ENCODE measurements at places on chromosomes 1 and 21.

GRCh38 chr1:226804907-226805759 lies 65.3 kb upstream of the PSEN2 start:
- DNase-seq, result no peak

DNA sequence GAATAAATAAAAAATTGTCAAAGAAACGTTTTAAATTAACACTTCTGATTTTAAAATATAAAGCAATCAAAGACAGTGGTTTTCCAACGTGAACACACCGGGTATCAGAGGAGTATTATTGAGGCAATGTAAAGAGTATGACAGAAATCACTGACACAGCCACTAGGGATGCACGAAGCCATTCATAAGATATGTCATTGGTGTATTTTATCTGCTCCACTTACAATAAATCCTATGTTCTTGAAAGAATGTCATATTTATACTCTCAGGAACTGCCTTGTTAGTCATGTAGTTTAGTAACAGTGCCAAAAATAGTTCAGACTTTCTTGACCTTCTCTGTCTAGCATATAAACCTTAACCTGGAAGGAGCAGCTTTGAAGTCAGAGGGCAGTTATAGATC lies 835.0 kb upstream of the NCAM2 start:
- DNase-seq, result no peak

DNA sequence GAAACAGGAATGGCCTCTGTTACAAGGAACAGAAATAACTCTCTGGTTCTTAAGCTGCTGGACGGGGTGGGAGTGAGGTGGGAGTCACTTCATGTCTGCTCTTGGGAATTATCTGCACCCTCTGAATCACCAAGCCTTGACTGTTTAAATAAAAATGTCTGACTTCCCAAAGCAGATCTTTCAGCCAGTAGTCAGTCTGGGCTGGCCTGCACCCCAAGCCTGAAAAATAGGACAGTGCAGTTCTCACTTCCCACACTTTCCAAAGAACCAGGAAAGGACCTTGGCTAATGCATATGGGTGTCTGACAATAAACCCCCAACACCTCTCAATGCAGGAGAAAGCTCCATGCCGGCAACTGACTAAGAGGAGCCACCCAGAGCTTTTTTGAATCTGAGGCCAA lies 796 bp downstream of the S100A7 start:
- no peak for DNase-seq

GRCh38 chr1:47587891-47588582 lies 150.2 kb downstream of the FOXD2 start:
- DNase-seq, result no peak

DNA sequence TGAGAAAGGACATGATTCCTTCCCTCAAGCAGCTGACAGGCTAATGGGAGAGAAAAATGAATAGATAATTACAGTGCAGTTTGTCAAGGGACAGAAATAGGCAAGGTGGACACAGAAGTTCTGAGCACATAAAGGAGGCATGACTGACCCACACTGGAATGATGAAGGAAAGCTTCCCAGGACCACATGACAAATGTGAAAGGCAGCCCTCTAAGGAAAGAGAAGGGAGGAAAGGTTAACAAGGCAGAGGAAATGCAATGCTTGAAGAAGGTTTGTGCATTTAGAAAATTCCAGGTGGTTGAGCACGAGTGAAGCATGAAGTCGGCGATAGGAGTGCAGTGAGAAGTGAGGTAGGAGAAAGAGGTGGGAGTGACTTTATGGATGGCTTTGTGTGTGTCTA lies 37.4 kb downstream of the LAMC2 start:
- DNase-seq, result no peak

DNA sequence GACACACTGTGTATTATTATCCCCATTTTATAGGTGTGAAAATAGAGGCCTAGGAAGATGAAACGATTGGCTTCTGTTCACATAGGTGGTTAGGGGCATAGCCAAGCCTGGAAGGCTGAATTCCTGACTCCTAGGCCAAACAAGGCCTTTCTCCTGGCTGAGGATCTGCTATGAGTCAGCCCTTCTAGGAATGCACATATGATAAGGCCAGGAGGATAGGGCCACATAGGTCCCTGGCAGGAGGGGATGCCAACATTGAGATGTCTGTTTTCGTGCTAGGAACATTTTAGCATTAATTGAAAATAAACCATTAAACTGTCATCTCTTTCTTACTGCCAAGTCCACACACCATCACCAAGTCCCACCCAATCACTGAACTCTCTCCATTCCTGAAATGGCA lies 9.2 kb downstream of the CSMD2 start:
- DNase-seq, result no peak

- no peak for DNase-seq
These were observed 25.3 kb upstream of the HHAT start for GRCh38 chr1:210303391-210303790.

DNA sequence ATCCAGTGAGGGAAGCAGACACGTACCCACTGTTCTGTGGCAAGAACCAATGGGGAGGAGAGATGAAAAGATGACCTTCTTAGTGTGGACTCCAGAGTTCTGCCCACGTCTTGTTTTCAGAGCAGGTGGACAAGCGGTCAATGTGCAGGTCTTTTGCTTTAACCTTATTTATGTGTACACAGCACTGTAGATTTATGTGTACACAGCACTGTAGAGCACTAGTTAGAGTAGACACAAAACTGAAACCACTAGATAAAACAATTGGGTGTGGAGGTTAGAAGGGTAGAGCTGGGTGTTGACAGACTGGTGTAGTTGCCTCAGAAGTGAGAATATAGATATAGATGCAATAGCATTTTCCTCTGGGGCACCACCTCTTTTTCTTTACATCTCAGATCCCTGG lies 150.0 kb downstream of the MAGI3 start:
- DNase-seq, result no peak
